ENCODE measurements at places on chromosomes 6 and 20.

DNA sequence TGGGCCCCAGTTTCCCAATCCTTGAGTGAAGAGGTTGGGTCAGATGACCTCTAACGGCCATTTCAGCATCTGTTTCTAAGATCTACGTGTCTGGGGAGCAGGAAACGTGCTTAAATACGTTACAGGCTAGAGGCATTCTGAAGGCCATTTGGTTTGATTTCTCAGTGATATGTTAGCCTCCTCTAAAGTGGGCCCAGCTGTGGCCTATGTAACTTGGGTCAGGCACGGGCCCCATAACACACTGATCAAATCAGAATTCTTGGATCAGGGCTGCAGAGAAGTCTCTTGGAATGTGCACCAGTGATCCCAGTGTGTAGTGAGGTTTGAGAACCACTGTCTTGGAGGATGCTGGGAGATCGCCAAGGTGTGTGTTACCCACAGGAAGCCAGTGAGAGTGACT is 36.1 kb upstream of the TGM3 start:
- no peak for DNase-seq

GRCh38 chr6:46352541-46353268 is 138.5 kb downstream of the RCAN2 start:
- no peak for DNase-seq

DNA sequence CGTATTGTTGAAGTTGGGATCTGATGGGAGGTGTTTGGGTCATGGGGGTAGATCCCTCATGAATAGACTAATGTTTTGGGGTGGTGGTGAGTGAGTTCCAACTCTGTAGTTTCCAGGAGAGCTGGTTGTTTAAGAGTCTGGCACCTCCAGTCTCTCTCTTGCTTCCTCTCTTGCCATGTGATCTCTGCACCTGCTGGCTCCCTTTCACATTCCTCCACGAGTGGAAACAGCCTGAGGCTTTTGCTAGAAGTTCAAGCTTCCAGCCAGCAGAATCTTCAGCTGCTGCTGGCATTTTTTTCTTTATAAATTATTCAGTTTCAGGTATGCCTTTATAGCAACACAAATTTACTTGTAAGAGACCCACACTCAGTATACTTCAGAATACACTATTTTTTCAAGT is 1021.6 kb downstream of the EYS start:
- no peak for DNase-seq

DNA sequence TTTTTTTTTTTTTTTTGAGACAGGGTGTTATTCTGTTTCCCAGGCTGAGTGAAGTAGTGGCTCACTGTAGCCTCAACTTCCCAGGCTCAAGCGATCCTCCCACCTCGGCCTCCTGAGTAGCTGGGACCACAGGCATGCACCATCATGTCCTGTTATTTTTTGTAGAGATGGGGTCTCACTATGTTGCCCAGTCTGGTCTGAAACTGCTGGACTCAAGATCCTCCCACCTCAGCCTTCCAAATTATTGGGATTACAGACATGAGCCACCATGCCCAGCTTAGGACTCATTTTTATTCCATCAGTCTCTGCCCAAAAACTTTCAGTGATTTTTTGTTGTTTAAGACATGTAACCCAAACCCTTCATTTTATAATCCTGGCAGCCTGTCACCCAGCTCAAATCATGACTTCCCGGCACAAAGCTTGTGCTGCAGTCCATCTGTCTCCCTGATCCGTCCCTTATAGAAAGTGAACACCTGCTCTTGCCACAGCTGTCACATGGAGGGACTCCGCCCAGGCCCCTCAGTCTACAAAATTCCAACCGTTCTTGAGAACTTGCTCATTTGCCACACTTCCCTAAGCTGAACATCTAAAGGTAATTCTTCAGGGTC is 183.9 kb upstream of the JARID2 start:
- DNase-seq = no peak

DNA sequence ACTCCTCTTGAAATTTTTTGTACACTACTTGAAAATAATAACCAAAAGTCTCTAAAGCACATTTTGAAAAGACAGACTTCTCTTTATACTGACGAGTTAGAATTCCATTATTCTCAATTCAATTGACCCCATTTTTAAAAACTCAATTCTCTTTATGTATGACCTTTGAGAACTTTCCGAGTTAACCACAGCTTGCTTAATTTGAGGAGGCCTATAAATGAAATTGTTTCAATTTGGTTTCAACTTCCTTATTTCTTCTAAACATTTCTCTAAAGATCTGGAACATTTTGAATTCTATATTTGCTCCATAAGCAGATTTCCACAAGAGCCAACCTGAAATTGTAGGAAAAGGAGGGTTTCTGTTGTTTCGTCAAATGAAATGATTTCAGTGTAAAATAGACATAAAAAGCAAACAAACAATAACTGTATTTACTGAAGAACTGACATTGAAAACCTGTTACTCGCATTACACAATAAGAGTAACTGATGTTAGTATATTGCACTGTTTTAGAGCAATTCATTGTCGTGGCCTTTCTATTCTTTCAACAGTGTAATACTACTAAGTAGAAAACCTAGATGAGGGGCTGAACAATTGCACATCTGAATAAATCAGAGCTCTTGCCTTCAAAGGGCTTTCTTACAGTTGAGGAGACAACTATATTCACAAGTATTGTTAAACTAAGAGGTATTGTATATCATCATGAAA is 223.6 kb downstream of the HIVEP2 start:
- no peak for DNase-seq

- DNase-seq = no peak
Observed at GRCh38 chr20:36308986-36309385, 2.8 kb downstream of the DLGAP4 start.

DNA sequence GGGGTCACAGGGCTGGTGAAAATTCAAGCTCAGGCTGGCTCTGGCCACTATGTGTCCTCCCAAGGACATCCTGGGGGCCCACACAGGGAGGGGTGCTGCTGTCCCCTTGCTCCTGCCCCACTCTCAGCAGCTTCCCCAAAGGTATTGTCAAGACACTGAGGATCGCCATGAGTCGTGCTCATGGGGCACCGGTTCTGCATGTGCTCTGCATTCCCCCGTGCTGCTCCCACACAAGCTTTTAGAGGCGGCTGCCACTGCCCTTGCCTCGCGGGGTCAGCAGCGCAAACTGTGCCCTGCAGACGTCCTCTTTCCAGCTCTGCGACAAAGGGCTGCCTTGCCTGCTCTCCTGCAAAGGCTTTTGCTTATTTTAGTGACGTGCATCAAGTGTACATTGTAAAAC is 179.8 kb downstream of the ERMARD start:
- no peak for DNase-seq

DNA sequence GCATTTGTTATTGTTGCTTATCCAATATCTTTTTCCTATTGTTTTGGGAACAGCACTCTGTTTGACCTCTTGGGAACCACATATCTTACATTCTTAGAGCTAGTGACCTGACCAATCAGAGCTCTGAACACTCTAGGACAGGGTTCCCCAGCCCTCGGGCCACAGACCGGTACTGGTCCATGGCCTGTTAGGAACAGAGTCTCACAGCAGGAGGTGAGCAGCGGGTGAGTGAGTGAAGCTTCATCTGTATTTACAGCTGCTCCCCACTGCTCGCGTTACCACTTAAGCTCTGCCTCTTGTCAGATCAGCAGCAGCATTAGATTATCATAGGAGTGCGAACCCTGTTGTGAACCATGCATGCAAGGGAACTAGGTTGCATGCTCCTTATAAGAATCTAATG is 226.0 kb upstream of the TSHZ2 start:
- DNase-seq = no peak

- no peak for DNase-seq
Observed at GRCh38 chr6:157592541-157592940, 211.6 kb downstream of the ZDHHC14 start.

DNA sequence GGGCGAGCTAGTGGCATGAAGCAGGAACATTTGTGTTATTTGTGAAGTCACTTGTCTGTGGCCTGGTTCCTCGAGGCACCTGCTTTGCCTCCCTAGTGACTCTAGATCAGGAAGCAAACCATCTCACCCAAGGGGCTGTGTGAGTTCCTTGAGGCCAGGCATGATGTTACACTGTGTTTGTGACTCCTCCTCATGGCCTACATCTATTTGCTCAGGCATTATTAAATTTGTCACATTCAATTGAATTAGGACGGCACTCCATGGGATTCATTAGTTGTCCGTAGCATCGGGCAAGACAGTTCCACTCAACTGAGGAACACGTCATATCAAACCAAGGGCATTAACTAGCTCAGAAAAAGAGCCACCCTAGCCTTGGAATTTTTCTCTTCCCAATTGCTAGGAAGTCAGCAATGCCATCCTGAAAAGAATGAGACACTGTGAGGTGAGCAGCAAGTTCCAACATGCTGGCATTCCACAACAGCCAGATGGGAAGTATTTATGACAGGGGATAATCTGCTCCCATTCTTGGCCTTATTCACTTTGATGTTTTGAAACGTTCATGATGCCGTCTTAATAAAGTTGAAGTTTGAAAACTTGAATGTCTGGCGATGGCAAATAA is 17.2 kb downstream of the TMEM200A start:
- DNase-seq = no peak

DNA sequence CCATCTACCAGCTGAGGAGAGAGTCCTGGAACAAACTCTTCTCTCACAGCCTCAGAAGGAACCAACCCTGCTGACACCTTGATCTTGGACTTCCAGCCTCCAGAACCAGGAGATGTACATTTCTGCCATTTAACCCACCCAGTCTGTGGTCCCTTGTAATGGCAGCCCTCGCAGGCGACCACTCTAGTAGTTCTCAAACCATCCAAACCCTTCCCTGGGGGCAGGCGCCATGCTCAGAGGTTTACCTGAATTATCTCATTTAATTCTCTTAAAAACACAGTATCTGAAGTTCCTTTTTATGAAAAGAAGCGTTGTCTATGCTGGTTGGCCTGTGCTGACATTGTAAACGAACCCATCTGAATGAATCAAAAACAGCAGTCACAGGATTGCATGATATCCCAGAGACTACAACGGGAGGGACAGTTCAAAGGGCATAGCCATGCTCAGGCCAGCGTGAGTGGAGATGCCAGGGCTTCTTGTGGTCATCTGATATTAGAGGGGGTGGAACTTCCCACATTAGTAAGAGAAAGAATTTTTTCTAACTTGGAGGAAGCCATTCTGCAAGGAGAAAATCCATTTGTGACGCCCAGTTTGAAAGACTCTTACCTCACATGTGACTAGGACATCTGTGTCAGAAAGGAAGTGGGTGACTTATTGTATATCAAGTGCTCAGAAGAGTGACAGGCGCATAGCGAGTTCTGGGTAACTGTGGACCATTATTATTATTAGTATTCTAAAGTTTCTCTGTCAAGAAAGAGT is 17.2 kb upstream of the TAGAP start:
- DNase-seq = no peak

DNA sequence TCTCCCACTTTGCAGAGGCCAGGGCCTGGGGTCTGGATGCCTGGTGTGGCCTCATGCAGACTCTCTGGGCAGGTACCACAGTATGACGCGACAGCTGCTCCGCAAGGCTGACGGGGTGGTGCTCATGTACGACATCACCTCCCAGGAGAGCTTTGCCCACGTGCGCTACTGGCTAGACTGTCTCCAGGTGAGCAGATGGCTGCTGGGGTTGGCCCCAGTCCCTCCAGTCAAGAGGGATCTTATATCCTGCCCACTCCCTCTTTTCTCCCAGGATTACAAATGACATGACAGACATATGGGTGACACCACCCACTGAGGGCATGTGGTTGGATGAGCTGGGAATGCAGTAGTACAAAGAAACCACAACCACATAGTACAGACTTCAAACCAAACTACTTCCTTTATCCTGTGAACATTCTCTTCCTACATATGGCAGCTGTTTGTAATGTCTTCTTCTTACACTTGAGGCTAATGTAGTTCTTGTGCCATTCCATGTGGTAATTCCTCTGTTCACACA is 29.9 kb downstream of the RAB44 start:
- DNase-seq = peak; percentile 33

DNA sequence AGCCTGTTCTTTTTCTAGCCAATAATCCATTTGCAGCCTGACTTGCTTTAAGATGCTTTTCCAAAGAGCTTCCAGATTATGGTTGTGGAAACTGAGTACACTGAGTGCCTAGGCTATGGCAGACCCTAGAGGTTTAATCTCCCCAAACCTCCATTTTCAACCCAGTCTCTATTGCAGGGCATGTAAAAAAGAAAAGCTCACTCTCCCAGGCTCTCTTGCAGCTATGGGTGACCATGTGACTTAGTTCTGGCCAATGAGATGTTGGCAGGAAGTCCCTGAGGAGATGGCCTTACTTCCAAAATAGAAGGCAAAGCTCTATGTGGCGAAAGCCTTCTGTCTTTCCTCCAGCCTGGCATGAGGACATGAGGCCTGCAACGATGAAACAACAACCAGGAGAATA is 3.8 kb downstream of the PDRG1 start:
- no peak for DNase-seq

- DNase-seq = no peak
Observed at GRCh38 chr6:96521306-96521643, 331 bp upstream of the UFL1 start.

- DNase-seq = no peak
Observed at GRCh38 chr6:3321875-3322274, 63.1 kb downstream of the PSMG4 start.

DNA sequence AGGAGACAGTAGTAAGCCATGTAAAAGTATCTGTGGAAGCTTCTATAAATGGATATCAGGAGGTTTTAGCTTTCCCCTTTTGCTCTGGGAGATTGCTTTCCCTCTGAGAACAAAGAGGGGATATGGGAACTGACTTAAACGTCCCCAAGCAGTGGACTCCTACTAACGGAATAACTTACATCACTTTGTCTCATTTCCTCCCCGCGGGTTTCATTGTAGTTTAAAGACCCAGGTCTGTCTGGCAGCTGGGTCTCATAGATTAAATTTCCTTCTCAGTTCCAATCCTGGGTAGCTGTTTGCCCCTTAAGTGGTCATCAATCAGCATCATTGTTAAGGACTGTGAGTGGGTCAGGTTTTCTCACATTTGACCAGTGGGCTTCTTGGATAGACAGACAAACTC is 68.7 kb downstream of the PLAGL1 start:
- DNase-seq = no peak

DNA sequence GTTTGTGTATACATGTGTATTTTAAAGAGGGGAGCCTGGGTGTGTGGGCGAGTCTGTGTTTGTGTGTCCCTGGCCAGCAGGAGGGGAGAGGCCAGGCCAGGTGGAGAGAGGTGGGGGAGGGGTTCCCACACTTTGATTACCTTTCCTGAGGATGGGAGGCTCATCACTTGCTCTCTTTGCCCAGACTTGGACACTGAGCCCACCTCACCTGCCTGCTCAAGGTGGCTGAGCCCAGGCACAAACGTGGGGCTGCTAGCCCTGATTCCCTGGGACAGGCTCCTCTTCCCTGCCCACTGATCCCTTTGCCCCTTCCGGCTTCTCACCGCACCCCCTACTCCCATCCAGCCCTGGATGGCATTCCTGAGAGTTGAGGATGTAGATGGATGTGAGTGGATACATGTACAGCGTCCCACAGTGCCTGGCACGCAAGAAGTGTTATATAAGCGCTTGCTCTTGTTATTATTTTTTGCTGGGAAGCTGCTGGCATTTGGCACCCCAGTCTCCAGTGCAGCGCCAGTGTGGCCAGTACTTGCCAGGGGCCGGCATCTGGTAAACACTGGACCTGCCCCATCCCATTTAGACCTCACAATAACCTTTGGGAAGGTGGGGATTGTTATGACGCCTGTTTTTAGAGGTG is 2.7 kb downstream of the CEBPB start:
- DNase-seq = no peak
